Calu3 (cell line): ENCODE measurements at places on chromosomes 11 and 22. TPM values are rescaled to one million over a fixed set of nuclear protein-coding genes. Genes with fewer than 3 reads are reported as not detected.

DNA sequence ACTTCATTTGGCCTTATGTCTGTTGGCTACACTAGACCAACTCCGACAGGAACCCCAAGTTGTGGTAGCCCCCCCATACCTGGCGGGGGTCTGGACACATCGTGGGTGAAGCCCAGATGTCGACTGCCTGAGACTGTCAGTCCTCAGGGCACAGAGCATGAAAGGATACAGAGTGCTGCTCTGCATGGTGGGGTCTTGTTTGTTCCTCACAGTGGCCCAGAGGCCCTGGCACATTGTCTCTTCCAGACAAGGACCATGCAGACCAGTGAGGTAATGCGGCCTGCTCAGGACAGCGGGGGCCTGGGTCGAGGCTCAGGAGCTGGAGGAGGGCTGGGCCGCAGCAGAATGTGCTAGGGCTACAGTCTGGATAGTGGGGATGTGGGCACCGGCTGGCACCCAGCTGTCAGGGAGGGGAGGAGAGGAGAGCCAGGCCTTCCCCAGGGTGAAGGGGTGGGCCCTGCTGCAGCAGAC lies 14.6 kb downstream of the CAPN5 start:
- H3K27me3 ChIP-seq = no peaks in the 10 kb centered on the region
- DNase-seq = no peak
- no peak overlapping the region for H3K4me3 ChIP-seq
- no peak overlapping the region for H3K27ac ChIP-seq

DNA sequence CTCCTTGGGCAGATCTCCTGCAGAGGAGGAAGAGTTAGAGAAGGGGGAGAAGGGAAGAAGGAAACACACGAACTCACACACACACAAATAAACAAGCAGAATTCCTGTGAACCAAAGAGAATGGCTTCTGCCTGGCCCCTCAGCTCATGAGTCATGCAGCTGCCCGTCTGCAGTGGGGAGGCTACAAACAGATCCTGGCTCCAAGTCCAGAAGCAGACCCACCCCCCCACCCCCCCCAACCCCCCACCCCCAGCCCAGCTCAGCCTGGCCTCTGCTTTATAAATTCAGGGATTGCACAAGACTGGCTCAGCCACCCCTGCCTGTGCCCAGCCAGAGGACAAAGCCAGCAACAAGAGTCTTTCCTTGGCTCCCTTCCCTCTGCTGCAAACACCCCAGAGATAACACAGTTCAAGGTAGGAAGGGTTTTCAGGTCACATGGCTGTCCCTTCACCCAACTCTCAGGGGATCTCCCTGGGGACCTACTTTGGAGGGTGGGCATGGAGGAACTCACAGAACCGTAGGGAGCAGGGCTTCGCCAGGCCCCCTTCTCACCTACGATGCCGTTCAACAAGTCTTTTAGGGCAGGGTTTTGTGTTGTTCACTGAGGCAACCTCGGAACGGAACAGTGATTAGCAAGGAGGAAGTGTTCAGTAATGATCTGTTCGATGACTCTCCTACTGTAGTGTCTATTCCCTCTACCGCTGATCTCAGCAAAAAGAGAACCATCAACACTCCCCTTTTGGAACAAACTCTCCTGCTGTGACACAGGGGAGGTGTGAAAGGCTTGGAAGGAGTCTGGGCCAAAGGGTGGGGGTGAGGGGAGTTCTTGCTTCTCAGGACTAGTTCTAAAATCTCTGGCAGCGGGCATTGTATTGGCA lies 35.5 kb downstream of the RPL27A start:
- H3K36me3 ChIP-seq = peaks cover 39% of the 10 kb centered on the region
- H3K27me3 ChIP-seq = no peaks in the 10 kb centered on the region
- peak; percentile 43 for DNase-seq
- H3K27ac ChIP-seq = peak overlapping the region; percentile 88
- H3K4me1 ChIP-seq = peaks cover 59% of the 10 kb centered on the region

The VPS11 gene
- total RNA-seq = 15.1 and 15.8 TPM in 2 replicates

The CASP5 gene
- total RNA-seq = not detected in 2 replicates

The TSSK2 gene
- total RNA-seq = not detected in 2 replicates

DNA sequence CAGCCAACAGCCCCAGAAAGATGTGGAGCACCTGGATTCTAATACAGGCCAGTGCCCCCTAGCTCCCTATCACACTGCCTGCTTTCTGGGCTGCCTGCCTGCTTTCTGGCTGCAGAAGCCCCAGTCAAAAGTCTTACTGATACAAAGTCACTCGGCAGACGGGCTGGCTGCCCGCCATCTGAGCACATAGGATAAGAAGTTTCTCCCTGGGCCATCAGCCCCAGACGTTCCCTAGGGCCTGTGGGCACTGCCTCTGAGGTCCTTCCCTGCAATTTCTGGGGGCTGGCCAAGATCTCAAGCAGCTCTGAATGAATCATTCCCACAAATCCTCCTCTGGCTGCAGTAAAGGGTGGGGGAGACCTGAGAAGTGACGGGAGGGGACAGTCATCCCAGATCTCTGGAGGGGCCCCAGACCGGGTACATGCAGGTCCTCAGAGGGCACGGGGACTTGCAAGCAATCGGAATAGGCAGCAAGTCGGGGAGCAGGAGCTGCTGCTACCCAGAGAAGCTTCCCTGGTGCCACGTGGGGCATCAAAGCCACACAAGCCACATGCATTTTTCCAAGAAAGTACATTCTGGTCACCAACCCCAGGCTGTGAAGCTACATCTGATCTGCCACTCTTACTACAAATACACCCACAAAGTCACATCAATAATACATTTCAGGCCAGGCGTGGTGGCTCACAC lies 4.7 kb downstream of the TPST2 start:
- no peak for DNase-seq
- no peak overlapping the region for H3K27ac ChIP-seq
- H3K4me1 ChIP-seq = no peaks in the 10 kb centered on the region
- H3K27me3 ChIP-seq = no peaks in the 10 kb centered on the region
- H3K4me3 ChIP-seq = no peak overlapping the region
- peaks cover 23% of the 10 kb centered on the region for H3K36me3 ChIP-seq
